ENCODE measurements at places on chromosomes 13 and 19. TPM values are rescaled to one million over a fixed set of nuclear protein-coding genes. Genes with fewer than 3 reads are reported as not detected.

DNA sequence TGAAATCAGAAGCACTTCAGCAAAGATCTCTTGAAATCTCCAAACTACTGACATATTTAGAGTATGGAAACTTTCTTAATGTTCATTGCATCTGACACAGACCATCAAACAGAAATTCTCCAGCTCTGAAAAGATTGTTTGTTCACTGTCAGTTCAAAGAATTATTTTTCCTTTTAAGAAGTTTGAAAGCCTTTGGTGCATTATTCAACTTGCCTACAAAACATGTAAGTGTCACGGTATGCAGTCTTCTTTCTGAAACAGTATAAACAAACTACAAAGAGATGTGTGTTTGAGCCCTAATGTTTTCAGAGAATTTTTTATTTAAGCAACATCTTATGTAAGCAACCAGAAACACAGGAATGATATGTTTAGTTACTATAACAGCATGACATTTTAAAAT lies 125.4 kb downstream of the FGF14 start:
- DNase-seq = no peak

DNA sequence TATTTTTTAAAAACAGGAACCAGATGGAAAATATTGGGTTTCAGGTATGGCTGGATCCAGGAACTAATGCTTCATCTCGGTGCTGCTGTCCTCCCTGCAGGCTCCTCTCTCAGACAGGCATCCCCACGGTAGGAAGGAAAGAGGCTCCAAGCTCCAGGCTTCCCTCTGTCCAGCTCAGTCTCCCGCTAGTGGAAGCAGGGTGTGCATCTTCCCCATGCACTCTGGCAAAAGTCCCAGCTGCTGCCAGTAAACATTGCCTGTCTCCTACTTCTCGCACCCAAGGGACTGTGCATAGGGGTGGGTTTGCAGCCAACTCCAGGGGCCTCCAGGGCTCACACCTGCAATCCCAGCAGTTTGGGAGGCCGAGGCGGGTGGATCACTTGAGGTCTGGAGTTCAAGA lies 29.2 kb downstream of the IL12RB1 start:
- no peak for DNase-seq

DNA sequence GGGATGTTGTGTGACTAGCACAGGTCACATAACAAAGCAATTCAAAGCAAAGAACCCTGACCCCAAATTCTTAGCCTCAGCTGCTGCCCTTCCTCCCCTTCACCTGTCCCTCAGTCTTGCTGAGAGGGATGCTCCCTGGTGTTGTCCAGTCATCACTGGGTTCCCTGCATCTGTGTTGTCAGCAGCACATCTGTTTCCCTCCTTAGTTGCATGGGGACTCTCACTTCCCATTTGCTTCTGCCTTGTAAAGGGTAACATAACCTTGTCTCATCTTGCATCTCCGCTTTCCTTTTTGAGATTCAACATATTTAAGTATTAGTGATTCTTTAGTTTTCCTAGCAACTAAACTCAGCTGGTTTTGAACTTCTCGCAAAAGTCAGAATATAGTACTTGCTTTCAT lies 54.0 kb downstream of the SPATA13 start:
- DNase-seq = no peak

DNA sequence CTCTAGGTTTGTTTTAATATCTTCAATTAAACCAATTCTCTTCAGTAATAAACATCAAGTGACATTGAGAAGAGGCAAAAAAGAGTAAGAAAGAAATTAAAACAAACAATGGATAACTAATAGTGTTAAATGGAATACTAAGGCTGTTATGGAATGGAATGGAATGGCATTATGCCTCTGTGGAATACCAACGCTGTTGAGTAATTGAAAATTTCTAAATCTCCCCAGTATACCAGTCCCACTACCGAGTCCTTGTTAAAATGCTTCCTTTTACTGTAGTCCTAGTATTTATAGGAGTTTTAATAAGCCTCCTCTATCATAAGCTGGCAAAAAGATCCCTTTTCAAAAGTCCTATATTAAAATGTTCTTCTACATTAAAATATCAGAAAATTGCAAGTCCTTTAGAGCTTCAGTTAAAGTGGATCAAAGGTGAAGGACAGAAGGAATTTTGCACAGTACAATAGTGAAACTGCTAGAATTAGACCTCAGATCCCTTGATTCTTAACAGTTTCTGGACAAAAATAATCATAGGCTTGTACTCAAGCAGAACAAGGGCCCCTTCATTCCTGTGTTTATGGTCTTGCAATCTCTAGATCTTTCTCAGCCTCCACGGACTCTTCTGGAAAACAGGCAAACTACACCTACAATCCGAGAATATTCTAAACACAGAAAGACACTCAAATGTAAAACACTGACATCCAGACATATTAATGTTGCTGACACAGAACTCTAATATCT lies 128.2 kb downstream of the PCDH9 start:
- no peak for DNase-seq

DNA sequence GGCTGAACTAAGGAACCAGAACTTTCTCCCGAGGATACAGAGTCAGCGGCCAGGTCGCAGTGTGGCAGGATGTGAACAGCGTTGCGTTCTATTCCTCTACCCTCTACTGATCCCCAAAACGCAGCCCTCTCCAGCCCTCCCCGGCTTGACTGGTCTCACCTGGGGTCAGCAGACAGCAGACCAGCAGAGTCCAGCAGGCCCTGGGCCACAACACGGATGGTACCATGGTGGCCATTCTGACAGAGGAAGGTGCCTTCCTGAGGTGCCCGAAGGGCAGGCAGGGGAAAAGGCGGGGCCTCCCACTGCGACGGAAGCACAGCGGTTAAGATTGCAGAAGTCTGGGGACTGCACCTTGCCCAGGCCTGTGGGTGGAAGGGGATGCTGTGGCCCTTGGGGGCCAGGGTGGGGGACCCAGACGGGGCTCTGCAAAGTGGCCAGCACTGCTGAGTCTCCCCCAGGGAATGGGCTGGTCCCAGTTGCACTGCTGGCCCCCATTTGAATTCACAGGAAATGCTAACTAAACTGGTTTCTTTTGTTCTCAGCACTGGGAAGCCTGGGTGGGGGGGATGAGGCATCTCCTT lies at the start of gene ICAM3:
Gene ICAM3 (minus strand): TSS at position 245 of the 581 bp plus-strand sequence. CDS start 10 bp downstream, at position 235.
- no peak for DNase-seq

DNA sequence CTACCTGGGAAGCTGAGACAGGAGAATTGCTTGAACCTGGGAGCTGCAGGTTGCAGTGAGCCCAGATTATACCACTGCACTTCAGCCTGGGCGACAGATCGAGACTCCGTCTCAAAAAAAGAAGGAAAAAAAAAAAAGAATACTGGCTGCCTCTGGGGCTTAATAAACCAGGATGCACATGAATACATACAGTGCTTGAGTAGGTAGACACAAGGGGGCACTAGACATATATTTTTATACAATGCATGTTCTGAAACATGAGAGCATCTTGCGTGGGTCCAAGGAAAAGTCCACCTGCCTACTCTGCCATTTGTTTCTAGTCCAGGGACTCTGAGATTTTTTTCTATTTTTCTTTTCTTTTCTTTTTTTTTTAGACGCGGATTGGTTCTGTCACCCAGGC lies 31.2 kb downstream of the KEAP1 start:
- DNase-seq = no peak

- DNase-seq = no peak
These were observed 224.2 kb upstream of the STARD13 start for GRCh38 chr13:33509642-33510229.

- no peak for DNase-seq
These were observed 286.4 kb downstream of the DACH1 start for GRCh38 chr13:71580614-71581013.

DNA sequence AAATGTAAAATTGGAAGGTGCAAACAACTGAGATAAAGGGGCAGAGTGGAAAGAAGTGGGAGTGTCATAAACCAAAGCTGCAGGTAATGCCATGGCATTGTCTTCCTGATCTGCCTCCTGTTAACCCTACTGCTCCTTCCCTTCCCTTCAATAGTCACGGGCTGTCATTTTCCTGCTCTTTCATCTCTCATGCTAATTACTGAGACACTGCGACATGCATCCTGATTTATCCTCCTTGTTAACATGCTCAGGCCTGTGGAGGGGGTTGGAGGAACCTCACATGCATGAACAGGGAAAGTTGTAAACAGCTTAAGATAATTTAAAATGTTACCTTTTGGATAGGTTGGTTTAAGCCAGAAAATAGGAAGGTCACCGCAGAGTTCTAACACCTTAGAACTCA lies 27.2 kb downstream of the CNMD start:
- DNase-seq = no peak

DNA sequence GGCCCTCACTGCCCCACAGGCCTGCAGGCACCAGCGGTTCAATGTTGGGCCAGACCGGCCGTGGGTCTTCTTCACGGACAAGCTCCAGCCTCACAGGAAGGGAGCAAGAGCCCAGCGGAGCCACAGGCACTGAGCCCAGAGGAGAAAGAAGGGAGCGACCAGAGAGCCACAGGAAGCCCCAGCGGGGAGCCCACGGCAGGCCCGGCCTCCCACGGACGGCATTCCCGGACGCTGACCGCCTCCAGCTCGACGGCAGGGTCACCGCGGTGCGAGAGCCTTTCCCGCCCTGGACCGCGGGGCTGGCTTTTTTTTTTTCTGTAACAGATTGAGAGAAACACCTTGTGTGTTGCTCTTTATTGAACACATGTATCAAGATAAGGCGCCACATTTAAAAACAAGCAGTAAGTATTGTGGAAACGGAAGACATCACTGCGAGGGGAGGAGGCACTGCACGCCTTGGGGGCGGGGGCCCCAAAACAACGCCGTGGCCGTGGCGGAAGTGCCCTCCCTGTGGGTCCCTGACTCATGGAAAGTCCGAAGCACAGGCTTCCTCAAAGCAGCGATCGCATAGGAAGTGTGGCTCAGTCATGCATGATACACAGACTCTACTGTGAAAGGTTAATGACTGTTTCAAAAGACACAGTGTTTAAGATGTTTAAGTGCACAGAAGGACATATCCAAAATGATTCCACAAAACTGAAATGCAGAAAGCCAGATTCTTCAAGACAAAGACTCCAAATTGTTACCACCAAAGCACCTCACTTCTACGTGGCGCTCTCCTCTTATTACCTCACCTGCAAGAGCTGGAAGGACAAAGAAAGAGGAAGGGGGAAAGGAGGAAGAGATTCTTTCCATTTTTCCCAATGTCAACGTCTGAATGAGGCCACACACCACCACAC lies 3.5 kb downstream of the RASA3 start:
- DNase-seq = no peak

- no peak for DNase-seq
These were observed 26.4 kb upstream of the SCEL start for GRCh38 chr13:77508959-77509620.

DNA sequence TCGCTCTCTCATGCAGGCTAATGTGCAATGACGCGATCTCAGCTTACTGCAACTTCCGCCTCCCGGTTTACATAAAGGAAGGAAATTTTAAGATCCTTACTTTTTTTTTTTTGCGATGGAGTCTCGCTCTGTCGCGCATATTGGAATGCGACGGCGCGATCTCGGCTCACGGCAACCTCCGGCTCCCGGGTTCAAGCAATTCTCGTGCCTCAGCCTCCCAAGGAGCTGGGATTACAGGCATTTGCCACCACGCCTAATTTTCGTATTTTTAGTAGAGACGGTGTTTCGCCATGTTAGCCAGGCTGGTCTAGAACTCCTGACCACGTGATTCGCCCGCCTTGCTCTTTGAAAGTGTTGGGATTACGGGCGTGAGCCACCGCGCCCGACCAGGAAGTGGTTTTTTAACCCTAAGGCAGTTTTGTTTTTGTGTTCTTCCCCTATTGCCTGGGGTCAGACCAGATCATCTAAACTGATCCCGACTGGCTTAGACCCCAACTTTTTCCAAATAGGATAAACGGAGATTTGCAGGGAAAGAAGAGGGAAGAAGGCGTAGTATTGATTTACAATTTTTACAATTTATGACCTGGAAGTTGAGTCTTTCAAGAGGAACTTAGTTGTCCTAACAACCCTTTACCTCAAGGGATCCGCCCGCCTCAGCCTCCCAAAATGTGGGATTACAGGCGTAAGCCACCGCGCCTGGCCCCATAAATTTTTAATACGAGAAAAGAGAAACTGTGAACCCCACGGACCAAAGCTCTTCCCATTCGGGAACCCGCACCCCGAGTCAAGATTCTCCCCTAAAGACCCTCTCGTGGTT lies 142.0 kb downstream of the ZNF737 start:
- DNase-seq = peak; percentile 60

GRCh38 chr19:36488846-36489117 lies 579 bp downstream of the ZNF566 start:
- DNase-seq = peak; percentile 17

DNA sequence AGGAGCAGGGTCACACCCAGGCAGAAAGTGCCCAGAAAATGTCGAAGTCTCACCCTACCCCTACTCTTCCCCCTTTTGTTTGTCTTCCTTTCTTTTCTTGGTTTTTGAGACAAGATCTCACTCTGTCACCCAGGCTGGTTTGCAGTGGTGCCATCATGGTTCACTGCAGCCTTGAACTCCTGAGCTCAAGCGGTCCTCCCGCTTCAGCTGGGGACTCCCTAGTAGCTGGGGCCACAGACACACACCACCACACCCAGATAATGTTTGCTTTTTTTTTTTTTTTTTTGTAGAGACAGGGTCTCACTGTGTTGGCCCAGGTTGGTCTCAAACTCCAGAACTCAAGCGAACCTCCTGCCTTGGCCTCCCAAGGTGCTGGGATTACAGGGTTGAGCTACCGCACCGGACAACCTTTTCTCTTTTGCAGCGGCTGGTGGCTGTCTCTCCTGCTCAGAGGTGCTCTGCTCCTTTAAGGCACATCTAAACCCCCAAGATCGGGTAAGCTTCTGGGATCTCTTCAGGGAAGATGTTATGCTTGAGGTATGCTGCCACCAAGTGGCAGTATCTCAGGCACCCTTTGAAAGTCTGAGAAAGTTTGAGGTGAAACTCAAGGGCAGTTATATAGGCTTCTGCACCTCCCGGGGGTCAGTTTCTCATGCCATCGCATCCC lies 22.4 kb upstream of the EBI3 start:
- DNase-seq = no peak

- DNase-seq = no peak
These were observed at the start of gene USHBP1 for GRCh38 chr19:17264641-17264979. TSS of gene USHBP1 (minus strand) at chr19:17264745. CDS start at chr19:17264299, 446 bp downstream.

- DNase-seq = no peak
These were observed 23.5 kb downstream of the ATP4B start for GRCh38 chr13:113634279-113635047.

GRCh38 chr19:30450835-30451321 lies 78.7 kb downstream of the ZNF536 start:
- DNase-seq = no peak

- DNase-seq = no peak
These were observed 3.8 kb downstream of the LENG1 start for GRCh38 chr19:54155694-54156093.

DNA sequence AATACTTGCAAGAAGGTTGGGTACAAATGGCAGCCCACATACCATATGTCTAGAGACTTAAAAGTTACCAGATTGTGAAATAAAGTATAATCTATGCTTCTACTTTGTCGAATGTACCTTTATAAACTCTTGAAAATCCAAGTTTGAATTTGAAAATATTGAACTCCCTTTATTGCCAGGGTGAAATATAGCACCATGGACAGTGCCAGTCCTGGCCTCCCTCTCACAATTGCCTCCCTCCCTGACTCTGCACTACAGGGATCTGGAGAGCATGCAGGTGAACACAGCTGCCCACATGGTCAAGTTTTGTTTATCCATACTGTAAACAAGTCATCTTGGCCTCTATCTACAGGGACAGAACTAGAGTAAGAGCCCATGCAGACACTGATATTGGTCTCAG lies 394.1 kb upstream of the SLITRK6 start:
- DNase-seq = no peak

GRCh38 chr13:111875915-111876314 lies 191.0 kb upstream of the SOX1 start:
- no peak for DNase-seq

GRCh38 chr19:48970139-48970766 lies 5.1 kb downstream of the FTL start:
- no peak for DNase-seq

The ZNF541 gene
- total RNA-seq = not detected

The VMAC gene
- 7.5 TPM for total RNA-seq

The INTS6 gene
- total RNA-seq = 35.6 TPM

The ZNF808 gene
- 32.6 TPM for total RNA-seq

The PLIN5 gene
- 0.54 TPM for total RNA-seq

Measured in glutamatergic neuron (in vitro differentiated cells).